ENCODE measurements at places on chromosomes 4 and X. TPM values are rescaled to one million over a fixed set of nuclear protein-coding genes. Genes with fewer than 3 reads are reported as not detected.

DNA sequence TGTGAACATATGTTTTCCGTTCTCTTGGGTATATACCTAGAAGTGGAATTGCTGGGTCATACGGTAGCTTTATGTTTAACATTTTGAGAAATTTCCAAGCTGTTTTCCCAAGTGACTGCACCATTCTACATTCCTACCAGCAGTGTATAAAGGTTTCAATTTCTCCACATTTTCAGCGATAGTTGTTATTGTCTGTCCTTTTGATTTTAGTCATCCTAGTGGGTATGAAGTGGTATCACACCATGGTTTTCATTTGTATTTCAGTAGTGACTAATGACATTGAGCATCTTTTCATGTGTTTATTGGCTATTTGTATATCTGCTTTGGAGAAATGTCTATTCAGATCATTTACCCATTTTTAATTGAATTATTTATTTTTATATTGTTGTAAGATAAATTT is 2.4 kb downstream of the PPEF1 start:
- no peak for DNase-seq

- no peak for DNase-seq
Measured at GRCh38 chrX:68492583-68492982, 6.3 kb upstream of the YIPF6 start.

USO1 gene
- 55.6 TPM for total RNA-seq

ACOX3 gene
- total RNA-seq: 30.4 TPM

ITIH6 gene
- not detected for total RNA-seq

SCARB2 gene
- 166 TPM for total RNA-seq
